ENCODE measurements at places on chromosomes 16 and 17. TPM values are rescaled to one million over a fixed set of nuclear protein-coding genes. Genes with fewer than 3 reads are reported as not detected.

RMI2 gene
- 41.3 TPM for total RNA-seq

CCL4L2 gene
- total RNA-seq, result not detected

DNA sequence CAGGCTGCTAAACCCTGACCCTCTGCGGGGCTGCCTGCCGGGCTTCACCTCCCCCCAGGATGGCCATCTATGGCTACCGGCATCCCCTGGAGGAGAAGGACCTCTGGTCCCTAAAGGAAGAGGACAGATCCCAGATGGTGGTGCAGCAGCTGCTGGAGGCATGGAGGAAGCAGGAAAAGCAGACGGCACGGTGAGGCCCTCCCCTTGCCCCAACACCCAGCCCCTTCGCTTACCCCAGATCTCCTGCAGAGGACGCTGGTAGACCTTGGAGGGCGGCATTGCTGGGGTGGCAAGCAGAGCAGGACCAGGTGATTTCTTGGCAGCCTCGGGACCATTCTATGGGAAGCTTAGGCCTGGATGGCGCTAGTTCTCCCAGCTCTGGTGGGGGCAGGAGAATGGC lies 24.5 kb downstream of the ABCC3 start:
- no peak overlapping the region for H3K27ac ChIP-seq
- H3K27me3 ChIP-seq, result peaks cover 6% of the 10 kb centered on the region
- H3K36me3 ChIP-seq, result peaks cover 4% of the 10 kb centered on the region
- H3K4me1 ChIP-seq, result peaks cover 21% of the 10 kb centered on the region

GRCh38 chr17:72640415-72641165 lies 451.9 kb downstream of the SLC39A11 start:
- H3K36me3 ChIP-seq, result no peaks in the 10 kb centered on the region
- DNase-seq, result no peak
- no peaks in the 10 kb centered on the region for H3K27me3 ChIP-seq
- H3K4me3 ChIP-seq, result no peak overlapping the region
- H3K4me1 ChIP-seq, result no peaks in the 10 kb centered on the region

DNA sequence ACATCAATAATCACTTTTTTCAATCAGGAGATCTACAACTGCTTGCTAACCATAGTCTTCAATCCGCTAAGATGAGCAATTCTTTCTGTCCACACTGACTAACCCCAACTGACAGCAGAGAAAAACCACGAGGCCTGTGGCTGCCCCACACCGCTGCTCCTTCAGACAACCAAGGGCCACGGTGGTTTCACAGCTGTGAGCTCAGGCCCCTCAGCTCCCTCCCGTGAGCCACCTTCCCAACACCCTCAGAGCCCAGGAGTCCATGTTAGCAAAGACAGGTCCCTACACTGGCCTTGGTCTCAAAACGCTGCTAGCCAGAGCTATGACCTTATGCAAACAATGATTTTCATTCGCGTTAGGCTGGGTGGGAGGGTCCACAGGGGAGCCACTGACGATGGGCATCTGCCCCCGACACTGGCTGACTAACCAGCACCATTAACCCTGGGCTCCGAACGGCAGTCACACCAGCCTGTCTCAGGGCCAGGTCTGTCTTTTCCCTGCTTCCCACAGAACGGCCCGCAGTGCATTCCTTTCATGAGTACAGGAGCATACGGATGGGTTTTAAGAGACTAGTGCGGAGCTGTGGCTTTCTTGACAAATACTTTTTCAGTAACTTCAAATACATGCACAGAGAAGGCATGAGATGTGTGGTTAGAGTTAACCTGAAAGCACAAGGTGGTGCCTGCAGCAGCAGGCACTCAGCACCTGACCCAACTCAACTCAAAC lies 67.3 kb downstream of the ANKRD11 start:
- H3K4me1 ChIP-seq, result peaks cover 52% of the 10 kb centered on the region
- H3K27ac ChIP-seq, result peak overlapping the region; percentile 60
- peaks cover 4% of the 10 kb centered on the region for H3K36me3 ChIP-seq
- no peak overlapping the region for H3K4me3 ChIP-seq

GRCh38 chr16:6027733-6028132 lies 930.1 kb upstream of the EEF2KMT start:
- no peak for DNase-seq
- H3K27ac ChIP-seq, result no peak overlapping the region
- H3K36me3 ChIP-seq, result no peaks in the 10 kb centered on the region
- no peaks in the 10 kb centered on the region for H3K4me1 ChIP-seq
- H3K27me3 ChIP-seq, result peaks cover 17% of the 10 kb centered on the region
- H3K4me3 ChIP-seq, result no peak overlapping the region

MPP3 gene
- 3.8 TPM for total RNA-seq

DNA sequence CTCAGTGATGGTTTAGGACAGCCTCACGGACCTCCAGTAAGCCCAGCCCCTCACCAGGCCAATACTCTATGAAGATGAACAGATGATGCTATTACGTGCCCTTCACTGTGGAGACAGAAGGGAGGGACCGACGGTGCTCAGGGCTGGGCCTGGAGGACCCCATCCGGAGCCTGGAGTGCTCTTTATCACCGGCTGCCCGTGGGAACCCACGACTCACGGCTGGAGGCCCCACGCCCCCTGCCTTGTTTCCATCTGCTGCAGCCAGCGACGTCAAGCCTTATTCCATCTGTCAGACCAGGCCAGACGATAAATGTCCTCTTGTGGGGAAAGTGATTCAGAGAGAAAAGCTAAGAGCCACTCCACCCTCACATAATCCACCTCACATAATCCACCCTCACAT lies 4.0 kb upstream of the TIMM22 start:
- H3K4me3 ChIP-seq, result no peak overlapping the region
- no peaks in the 10 kb centered on the region for H3K36me3 ChIP-seq
- H3K27ac ChIP-seq, result no peak overlapping the region

- no peak overlapping the region for H3K4me3 ChIP-seq
- no peaks in the 10 kb centered on the region for H3K27me3 ChIP-seq
- peaks cover 9% of the 10 kb centered on the region for H3K4me1 ChIP-seq
- H3K27ac ChIP-seq, result no peak overlapping the region
Measured at GRCh38 chr17:41959030-41959335, 7.6 kb upstream of the CNP start.

KRTAP4-7 gene
- not detected for total RNA-seq

GRCh38 chr17:47708864-47709541 lies 15.0 kb downstream of the TBKBP1 start:
- DNase-seq, result no peak
- no peak overlapping the region for H3K4me3 ChIP-seq
- H3K4me1 ChIP-seq, result peaks cover 11% of the 10 kb centered on the region
- peaks cover 3% of the 10 kb centered on the region for H3K36me3 ChIP-seq

- H3K36me3 ChIP-seq, result peaks cover 29% of the 10 kb centered on the region
- no peak overlapping the region for H3K27ac ChIP-seq
- DNase-seq, result no peak
Measured at GRCh38 chr17:2063261-2064146, 8.6 kb downstream of the HIC1 start.

GRCh38 chr16:15915555-15916081 lies 27.2 kb upstream of the CEP20 start:
- H3K27me3 ChIP-seq, result peaks cover 7% of the 10 kb centered on the region
- DNase-seq, result no peak
- no peak overlapping the region for H3K27ac ChIP-seq
- H3K4me1 ChIP-seq, result no peaks in the 10 kb centered on the region

LCAT gene
- total RNA-seq, result 26.1 TPM

OR3A3 gene
- total RNA-seq, result not detected

GRCh38 chr17:29111816-29112499 lies 68.2 kb downstream of the MYO18A start:
- H3K27me3 ChIP-seq, result no peaks in the 10 kb centered on the region
- H3K36me3 ChIP-seq, result no peaks in the 10 kb centered on the region
- peaks cover 16% of the 10 kb centered on the region for H3K4me1 ChIP-seq
- no peak overlapping the region for H3K27ac ChIP-seq

CLEC19A gene
- total RNA-seq, result not detected

LCMT1 gene
- total RNA-seq, result 65.7 TPM

GRCh38 chr16:6517020-6517720 lies 815.5 kb upstream of the RBFOX1 start:
- no peak overlapping the region for H3K4me3 ChIP-seq
- peaks cover 9% of the 10 kb centered on the region for H3K27me3 ChIP-seq
- DNase-seq, result no peak
- no peaks in the 10 kb centered on the region for H3K4me1 ChIP-seq
- no peak overlapping the region for H3K27ac ChIP-seq

- peaks cover 6% of the 10 kb centered on the region for H3K4me1 ChIP-seq
- no peak overlapping the region for H3K27ac ChIP-seq
- H3K4me3 ChIP-seq, result no peak overlapping the region
- no peaks in the 10 kb centered on the region for H3K36me3 ChIP-seq
- DNase-seq, result no peak
Measured at GRCh38 chr16:71410146-71410545, 31.7 kb downstream of the TLE7 start.

- H3K36me3 ChIP-seq, result peaks cover 17% of the 10 kb centered on the region
- no peaks in the 10 kb centered on the region for H3K27me3 ChIP-seq
- no peak for DNase-seq
- no peak overlapping the region for H3K27ac ChIP-seq
Measured at GRCh38 chr16:22278441-22279230, 18.6 kb upstream of the POLR3E start.

ATP6V0D1 gene
- total RNA-seq, result 94.4 TPM

DNA sequence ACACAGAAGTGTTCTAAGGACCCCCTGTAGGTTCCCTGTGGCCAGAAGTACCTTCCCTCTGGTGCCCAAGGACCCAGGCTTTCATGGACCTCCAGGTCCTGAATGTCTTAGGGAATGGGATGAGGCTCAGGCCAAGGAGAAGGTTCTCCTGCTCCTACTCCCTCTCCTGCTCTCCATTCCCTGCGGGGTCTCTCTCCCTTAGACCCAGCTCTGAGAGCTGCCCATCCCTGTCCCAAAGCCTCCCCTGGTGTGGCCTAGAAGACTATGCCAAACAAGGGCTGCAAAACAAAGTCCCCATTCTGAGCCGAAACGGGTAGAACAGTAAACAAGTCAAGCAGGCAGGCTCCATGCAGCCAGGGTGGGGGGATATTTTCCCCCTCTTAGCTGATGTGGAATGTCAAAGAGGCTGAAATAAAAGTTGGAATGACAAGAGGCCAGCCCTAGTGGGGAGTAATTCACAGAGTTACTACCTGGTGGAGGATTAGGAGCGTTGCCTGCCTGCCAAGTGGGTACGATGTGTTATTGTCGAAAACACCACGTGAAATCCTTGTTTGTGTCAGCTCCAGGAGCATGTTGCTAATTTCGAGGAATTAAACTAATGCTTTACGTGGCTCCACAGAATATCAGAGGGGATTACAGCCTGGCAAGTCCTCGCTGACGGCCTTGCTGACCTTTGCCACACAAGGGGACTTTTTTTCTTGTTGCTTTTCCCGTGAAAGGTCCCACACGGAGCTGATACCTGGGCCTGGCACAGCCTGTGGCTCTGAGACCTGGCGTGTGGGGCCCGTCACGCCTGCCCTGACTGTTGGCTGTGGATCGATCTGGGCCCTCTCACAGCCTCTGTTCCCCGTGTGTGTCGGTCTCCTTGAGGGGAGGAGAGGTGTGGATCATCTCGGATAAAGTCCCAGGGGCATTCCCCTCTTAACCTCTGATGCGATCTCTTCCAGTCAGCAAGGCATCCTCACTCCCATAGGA lies 2.9 kb downstream of the WFIKKN2 start:
- H3K27me3 ChIP-seq, result peaks cover 4% of the 10 kb centered on the region
- no peak overlapping the region for H3K4me3 ChIP-seq
- H3K36me3 ChIP-seq, result no peaks in the 10 kb centered on the region
- DNase-seq, result no peak
- peaks cover 34% of the 10 kb centered on the region for H3K4me1 ChIP-seq

GRCh38 chr17:64077379-64077778 lies 52.6 kb downstream of the ERN1 start:
- H3K27ac ChIP-seq, result peak overlapping the region; percentile 76
- no peaks in the 10 kb centered on the region for H3K27me3 ChIP-seq
- H3K4me3 ChIP-seq, result peak overlapping the region; percentile 1
- DNase-seq, result no peak
- peaks cover 10% of the 10 kb centered on the region for H3K36me3 ChIP-seq

GRCh38 chr17:34988644-34989043 lies 8.3 kb downstream of the LIG3 start:
- no peak for DNase-seq
- H3K36me3 ChIP-seq, result peaks cover 30% of the 10 kb centered on the region
- no peak overlapping the region for H3K27ac ChIP-seq
- H3K27me3 ChIP-seq, result no peaks in the 10 kb centered on the region
- H3K4me1 ChIP-seq, result peaks cover 9% of the 10 kb centered on the region
- H3K4me3 ChIP-seq, result no peak overlapping the region

ZACN gene
- not detected for total RNA-seq

ELP5 gene
- 43.1 TPM for total RNA-seq

BLMH gene
- 28.3 TPM for total RNA-seq

- H3K4me1 ChIP-seq, result peaks cover 16% of the 10 kb centered on the region
- no peaks in the 10 kb centered on the region for H3K36me3 ChIP-seq
- no peak for DNase-seq
- no peaks in the 10 kb centered on the region for H3K27me3 ChIP-seq
- no peak overlapping the region for H3K27ac ChIP-seq
- H3K4me3 ChIP-seq, result no peak overlapping the region
Measured at GRCh38 chr16:11500700-11501346, 85.9 kb downstream of the LITAF start.

- no peaks in the 10 kb centered on the region for H3K27me3 ChIP-seq
- peaks cover 17% of the 10 kb centered on the region for H3K4me1 ChIP-seq
- peak overlapping the region; percentile 4 for H3K4me3 ChIP-seq
Measured at GRCh38 chr16:25006504-25007056, 8.6 kb downstream of the ARHGAP17 start.

NHLRC4 gene
- 0.52 TPM for total RNA-seq

- no peak overlapping the region for H3K27ac ChIP-seq
- DNase-seq, result no peak
- H3K4me3 ChIP-seq, result no peak overlapping the region
- peaks cover 4% of the 10 kb centered on the region for H3K4me1 ChIP-seq
- H3K36me3 ChIP-seq, result peaks cover 3% of the 10 kb centered on the region
- H3K27me3 ChIP-seq, result no peaks in the 10 kb centered on the region
Measured at GRCh38 chr16:72380283-72380682, 208.3 kb upstream of the PMFBP1 start.

PTX4 gene
- total RNA-seq, result not detected

DNA sequence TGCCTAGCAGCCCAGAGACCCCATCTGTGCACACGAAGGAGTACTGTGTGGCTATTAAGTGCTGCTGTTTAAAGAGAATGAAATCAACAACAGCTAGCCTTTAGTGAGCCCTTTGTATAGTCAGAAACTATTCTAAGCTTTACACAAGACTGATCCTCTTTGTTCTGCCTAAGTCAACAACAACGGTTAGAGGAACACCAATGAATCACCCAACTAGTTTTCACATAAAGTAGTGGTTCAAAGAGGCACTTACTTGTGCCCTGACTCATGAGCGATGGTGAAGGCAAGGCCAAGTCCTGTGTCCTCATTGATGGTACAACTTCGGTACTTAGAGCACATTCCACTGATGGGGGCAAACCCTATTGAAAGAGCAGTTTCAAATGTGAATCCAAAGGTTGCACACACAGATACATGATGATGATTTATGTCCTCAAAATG lies 75.8 kb downstream of the ADAMTS18 start:
- no peak overlapping the region for H3K27ac ChIP-seq
- no peaks in the 10 kb centered on the region for H3K27me3 ChIP-seq
- H3K36me3 ChIP-seq, result no peaks in the 10 kb centered on the region
- DNase-seq, result no peak

- H3K36me3 ChIP-seq, result peaks cover 22% of the 10 kb centered on the region
- H3K27me3 ChIP-seq, result no peaks in the 10 kb centered on the region
- no peak overlapping the region for H3K4me3 ChIP-seq
Measured at GRCh38 chr16:53187775-53188174, 133.0 kb downstream of the CHD9 start.

KRT25 gene
- not detected for total RNA-seq

- peak within 1 kb of the TSS; percentile 62 for H3K4me3 ChIP-seq
- DNase-seq, result no peak
- peaks cover 56% of the 10 kb centered on the region for H3K27me3 ChIP-seq
- no peaks in the 10 kb centered on the region for H3K36me3 ChIP-seq
- H3K4me1 ChIP-seq, result no peaks in the 10 kb centered on the region
Measured at GRCh38 chr16:22161999-22162655, at the start of gene SDR42E2. Gene SDR42E2 (plus strand): TSS chr16:22162506. CDS start chr16:22165583, 3,077 bp downstream.

GRCh38 chr17:10737168-10737622 lies 7.4 kb upstream of the TMEM220 start:
- peak overlapping the region; percentile 17 for H3K27ac ChIP-seq
- peaks cover 8% of the 10 kb centered on the region for H3K4me1 ChIP-seq
- H3K36me3 ChIP-seq, result no peaks in the 10 kb centered on the region
- DNase-seq, result no peak
- peak overlapping the region; percentile 49 for H3K4me3 ChIP-seq
